ENCODE measurements at places on chromosomes 7 and 10. TPM values are rescaled to one million over a fixed set of nuclear protein-coding genes. Genes with fewer than 3 reads are reported as not detected.

DNA sequence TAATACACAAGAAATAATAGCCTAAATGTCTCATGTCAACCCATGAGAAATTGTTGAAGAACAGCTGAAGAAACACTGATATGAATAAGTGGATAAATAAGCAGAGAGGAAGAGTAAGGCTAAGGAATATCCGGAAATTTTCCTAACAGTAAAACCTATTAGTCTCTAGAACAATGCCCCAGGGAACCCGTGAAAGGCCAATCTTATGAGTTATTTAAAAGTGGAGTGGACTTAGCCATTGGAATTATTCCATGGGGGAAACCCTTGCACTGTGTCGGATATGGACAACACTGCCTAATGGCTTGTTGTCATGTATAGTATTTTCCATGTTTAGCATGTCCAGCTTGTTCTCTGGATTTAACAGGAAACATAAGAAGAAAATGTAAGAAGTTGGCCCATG, 217.2 kb upstream of the PLXNA4 start:
- H3K4me1 ChIP-seq, result peaks cover 7% of the 10 kb centered on the region
- H3K4me3 ChIP-seq, result no peak overlapping the region
- no peak overlapping the region for H3K27ac ChIP-seq
- no peaks in the 10 kb centered on the region for H3K36me3 ChIP-seq
- H3K27me3 ChIP-seq, result no peaks in the 10 kb centered on the region

DNA sequence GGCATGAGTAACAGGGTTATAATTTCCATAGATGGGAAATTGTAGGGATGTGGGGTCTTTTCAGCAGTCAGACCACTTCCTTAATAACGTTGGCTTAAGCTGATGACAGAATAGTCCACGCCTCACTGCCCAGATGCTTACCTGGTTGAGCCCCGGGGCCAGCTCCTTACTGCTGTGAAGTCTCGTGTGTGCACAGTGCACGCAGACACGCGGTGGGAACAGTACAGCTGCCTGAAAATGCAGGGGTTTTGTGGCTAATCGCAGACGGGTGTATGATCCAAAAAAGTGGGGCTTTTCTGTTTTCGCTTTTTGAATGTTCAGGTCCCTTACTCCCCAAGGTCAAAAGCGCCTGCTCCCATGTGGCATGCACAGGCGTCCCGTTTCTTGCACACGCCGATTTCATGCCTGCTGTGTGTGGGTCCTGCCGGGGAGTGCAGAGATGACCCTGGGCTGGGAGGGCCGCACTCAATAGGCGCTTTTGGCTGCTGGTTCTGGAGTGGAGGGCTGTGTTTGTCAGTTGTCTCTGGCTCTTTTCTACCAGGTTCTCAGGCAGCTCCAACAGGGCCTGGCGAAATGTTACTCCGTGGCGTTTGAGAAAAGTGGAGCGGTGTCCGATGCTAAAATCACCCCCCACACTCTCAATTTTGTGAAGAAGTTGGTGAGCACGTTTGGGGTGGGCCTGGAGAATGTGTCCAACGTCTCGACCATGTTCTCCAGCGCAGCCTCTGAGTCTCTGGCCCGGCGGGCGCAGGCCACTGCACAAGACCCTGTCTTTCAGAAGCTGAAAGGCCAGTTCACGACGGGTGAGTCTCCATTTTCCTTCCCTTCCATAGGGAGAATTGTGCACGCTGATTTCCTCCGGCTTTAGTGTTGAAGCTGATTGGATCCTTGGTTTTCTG, 116.0 kb downstream of the TRRAP start:
- no peaks in the 10 kb centered on the region for H3K27me3 ChIP-seq
- H3K27ac ChIP-seq, result no peak overlapping the region
- DNase-seq, result no peak
- no peak overlapping the region for H3K4me3 ChIP-seq
- no peaks in the 10 kb centered on the region for H3K4me1 ChIP-seq

C10orf62 gene
- total RNA-seq, result not detected

- peak; percentile 87 for DNase-seq
- H3K4me3 ChIP-seq, result no peak overlapping the region
- H3K27me3 ChIP-seq, result no peaks in the 10 kb centered on the region
- no peaks in the 10 kb centered on the region for H3K36me3 ChIP-seq
- peaks cover 49% of the 10 kb centered on the region for H3K4me1 ChIP-seq
- H3K27ac ChIP-seq, result peak overlapping the region; percentile 78
These were observed 34.6 kb downstream of the CHST3 start for GRCh38 chr10:71998840-71999194.

INSYN2A gene
- total RNA-seq, result 0.43 TPM

GRCh38 chr10:113171662-113172061, 221.6 kb downstream of the TCF7L2 start:
- no peaks in the 10 kb centered on the region for H3K4me1 ChIP-seq
- DNase-seq, result no peak
- H3K4me3 ChIP-seq, result no peak overlapping the region
- H3K27ac ChIP-seq, result no peak overlapping the region

Data from GM23248 (cell line).